ENCODE measurements at places on chromosomes 1 and 21. TPM values are rescaled to one million over a fixed set of nuclear protein-coding genes. Genes with fewer than 3 reads are reported as not detected.

TGFB2 gene
- not detected for total RNA-seq

LCA5L gene
- 0.47 TPM for total RNA-seq

CLCA4 gene
- not detected for total RNA-seq

SYCP1 gene
- not detected for total RNA-seq

COL9A2 gene
- total RNA-seq = 2.5 TPM

UBE2U gene
- not detected for total RNA-seq

SH3BGR gene
- 1.1 TPM for total RNA-seq

ZYG11A gene
- total RNA-seq = 0.16 TPM

PEX14 gene
- total RNA-seq = 17.7 TPM

C1QC gene
- total RNA-seq = not detected

IFI44 gene
- 158 TPM for total RNA-seq

GRCh38 chr1:66478116-66478515, 55.8 kb upstream of the SGIP1 start:
- DNase-seq = no peak

- no peak for DNase-seq
These were observed 4.8 kb downstream of the OVGP1 start for GRCh38 chr1:111422546-111423391.

- peak; percentile 63 for DNase-seq
These were observed 8.8 kb upstream of the CEP85 start for GRCh38 chr1:26225033-26225831.

DNA sequence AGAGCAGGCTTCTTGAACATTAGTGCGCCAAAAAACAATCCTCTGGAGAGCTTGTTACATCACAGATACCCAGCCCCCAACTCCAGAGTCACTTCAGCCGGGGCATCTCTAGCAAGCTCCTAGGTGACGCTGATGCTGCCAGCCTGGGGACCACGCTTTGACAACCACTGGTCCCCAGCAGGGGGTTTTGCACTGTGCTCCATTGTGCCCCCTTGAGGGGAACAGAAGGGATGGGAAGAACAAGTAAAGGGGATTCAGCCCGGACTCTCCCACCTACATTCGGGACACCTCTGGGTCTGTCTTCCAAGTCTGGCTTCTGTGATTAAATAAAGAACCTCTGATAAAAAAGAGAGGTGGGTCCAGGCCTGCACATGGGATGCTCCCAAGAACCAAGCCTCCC, 60.4 kb downstream of the ATP5PO start:
- peak; percentile 21 for DNase-seq

DNA sequence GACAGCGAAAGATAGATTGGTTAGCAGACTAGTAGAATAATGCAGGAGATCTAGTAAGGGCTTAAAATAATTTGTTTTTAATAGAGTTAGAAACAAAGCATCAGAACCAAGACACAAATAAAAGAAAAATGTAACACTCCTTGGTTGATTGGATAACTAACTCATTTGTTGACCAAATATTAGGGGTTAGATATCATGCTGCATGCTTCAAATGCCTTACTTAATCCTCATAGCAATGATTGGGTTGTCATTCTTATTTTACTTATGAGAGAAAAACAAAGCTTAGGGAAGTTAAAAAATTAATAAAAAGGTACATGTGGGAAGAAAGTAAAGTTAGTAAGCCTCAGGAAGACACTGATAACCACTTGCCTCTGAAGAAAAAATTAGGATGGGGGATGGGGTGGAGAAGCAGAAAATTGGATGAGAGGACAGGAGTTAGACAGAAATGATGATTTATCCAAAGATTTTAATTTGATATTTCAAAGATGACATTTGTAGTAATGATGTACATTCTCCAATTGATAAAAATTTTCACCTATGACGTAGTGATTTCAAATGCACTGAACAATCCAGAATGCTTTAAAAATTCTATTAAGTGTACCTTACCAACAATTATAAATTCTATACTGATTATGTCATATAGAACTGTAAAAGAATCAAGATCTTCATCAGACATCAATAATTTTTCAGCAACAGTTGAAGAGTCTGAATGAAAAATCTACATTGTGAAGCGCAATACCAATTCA, 374.7 kb downstream of the COL11A1 start:
- no peak for DNase-seq

- no peak for DNase-seq
These were observed 124.1 kb downstream of the DPYD start for GRCh38 chr1:97796711-97797110.

GRCh38 chr21:37700641-37701202, 215.5 kb downstream of the KCNJ6 start:
- peak; percentile 28 for DNase-seq

DNA sequence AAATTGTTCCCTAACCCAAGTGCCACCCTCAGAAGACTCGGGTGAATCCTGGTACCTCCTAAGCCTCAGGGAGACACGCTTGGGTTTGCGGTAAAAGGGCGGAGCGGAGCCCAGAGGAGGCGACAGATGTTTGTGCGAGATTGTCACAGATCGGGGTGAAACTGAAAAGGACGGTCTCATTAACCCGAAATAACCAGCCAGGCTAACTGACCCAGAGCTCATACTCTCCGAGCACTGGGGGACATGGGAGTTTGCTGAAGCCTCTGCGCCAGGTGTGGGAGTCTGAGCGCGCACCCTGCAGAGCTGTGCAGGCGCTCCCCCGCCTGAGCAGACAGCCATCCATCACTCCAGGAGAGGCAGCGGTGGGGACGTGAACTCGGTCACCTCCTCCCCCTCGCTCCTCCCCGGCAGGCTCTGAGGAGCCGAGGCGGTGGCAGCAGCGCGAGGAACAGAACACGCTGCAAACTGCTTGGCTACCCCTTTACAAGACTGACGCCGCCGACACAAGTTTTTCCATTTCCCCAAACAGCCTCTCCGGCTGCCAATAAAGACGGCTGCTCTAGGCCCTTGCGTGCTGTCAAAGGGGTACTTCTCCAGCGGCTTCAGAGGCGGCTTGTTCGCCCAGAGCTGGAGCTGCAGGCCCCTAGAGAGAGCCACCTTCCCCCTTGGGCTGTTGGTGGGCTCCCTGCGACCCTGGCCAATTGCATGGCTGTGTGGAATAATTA, 43.5 kb downstream of the RRAGC start:
- DNase-seq = no peak

GRCh38 chr1:190084552-190084951, 393.1 kb downstream of the BRINP3 start:
- no peak for DNase-seq

DNA sequence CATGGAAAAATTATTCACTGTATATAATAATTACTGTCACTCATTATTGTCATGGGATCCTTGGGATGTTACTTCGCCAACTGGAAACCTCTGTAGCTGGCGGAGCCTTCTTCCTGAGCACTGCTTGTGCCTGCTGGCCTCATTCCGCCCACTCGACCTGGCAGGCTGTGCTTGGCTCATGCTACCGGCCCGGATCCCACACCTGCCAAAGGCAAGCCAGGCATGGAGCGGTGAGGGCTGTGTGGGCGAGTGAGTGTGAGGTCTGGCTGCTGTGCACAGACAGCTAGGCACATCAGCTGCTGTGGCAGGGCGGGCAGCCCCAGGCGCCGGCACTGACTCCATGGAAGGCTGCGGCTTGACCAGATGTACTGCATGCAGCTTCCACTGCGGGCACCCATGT, 78.4 kb downstream of the DISP1 start:
- DNase-seq = no peak

DNA sequence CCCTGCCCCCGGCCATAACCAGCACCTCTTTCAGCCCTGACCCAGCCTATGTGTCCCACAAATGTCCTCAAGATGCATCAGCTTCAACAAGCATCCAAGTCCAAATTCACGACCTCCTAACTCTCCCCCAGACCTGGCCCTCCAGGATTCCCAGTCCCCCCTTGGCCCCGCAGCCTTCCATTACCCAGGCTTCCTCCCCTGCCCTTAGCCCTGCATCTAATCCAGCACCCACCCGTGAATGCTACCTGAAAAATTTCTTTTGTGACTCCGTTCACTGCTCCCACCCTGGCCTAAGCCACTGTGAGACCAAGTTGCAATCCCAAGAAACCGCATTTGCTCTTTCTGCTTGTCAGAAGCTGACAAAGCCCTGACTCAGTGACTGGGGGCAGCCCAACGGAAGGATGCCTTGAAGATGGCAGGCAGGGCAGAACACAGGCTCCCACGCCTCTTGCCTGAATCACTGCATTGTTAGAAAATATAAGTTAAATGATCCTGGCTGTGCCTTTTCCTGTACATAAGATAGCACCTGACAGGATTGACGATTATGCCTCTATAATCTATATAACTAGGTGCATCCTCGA, 939 bp upstream of the MFAP2 start:
- DNase-seq = no peak

GRCh38 chr1:156225677-156226014, 12.8 kb downstream of the PMF1 start:
- no peak for DNase-seq

DNA sequence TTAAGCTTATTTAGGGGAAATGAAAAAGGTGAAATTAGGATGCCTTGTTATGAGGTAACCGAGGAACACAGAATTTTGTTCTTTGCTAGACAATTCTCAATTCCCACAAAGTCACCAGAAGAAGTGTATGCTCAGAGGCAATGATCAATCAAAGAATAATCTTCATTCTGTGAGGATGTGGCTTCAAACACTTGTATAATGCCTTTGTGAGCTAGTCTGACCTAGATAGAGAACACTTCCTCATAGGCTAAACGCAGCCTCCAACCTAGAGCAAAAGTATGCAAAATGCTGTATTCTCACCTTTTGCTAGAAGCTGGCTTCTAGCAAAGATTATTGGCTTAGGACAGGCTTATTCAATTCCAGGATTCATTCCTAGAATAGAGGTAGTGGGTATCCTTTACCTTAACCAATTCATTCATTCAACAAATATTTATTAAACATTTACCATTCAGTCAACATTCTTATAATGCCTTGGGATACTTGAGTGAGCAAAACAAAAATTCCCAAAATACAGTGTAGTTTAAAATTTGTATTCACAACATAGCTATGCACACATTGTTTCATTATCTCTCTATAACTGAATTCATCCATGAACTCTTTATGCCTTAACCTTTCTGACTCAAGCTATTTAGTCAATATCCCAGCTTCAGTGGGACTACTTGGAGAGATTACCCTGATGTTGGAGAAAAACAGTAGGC, 530.2 kb downstream of the PTPRC start:
- no peak for DNase-seq

GRCh38 chr1:157310401-157310800, 172.2 kb upstream of the ETV3 start:
- DNase-seq = no peak

Data from activated CD8-positive, alpha-beta T cell treated with anti-CD3 and anti-CD28 coated beads, Interleukin-2, amount 10 ng/mL, durations not matched to agents 7 days and 5 days (primary cell).